Cerebellar nuclear complex (tissue), 1 donor: ENCODE measurements at places on chromosomes 16 and 17.

DNA sequence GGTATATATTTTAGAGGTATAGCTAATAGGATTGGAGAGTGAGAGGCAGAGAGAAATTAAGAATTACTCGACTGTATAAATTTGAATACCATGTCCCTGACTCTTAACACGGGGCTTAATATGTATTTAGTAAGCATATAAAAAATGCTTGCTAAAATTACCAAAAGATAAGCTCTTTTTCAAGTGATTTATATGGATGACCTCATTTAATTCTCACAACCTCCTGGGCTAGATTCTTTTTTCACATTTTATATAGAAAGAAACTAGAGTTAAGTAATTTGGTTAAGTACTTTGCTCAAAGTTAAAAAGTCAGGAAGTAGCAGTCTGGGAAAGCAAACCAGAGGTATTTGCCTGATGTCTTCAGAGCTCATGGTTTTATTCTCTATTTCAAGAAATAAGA is 963.5 kb upstream of the SOX9 start:
- no peak for DNase-seq

- no peak for DNase-seq
These were observed 45.6 kb downstream of the PRMT7 start for GRCh38 chr16:68356249-68356918.

- DNase-seq, result peak; percentile 75
These were observed 16.7 kb upstream of the C17orf78 start for GRCh38 chr17:37358830-37359681.

GRCh38 chr16:88893127-88893968 is 26.9 kb upstream of the PABPN1L start:
- no peak for DNase-seq

GRCh38 chr17:14211801-14212200 is 24.9 kb downstream of the CDRT15 start:
- DNase-seq, result no peak

GRCh38 chr17:44361292-44362260 is 2.1 kb downstream of the FAM171A2 start:
- no peak for DNase-seq

- no peak for DNase-seq
These were observed 90.0 kb downstream of the SDR42E1 start for GRCh38 chr16:81921085-81921814.

- no peak for DNase-seq
These were observed 4.5 kb upstream of the CNP start for GRCh38 chr17:41962111-41962510.

- no peak for DNase-seq
These were observed 30.7 kb downstream of the CEP95 start for GRCh38 chr17:64537488-64537887.

- DNase-seq, result no peak
These were observed 3.0 kb upstream of the SLC6A4 start for GRCh38 chr17:30238387-30239088.

DNA sequence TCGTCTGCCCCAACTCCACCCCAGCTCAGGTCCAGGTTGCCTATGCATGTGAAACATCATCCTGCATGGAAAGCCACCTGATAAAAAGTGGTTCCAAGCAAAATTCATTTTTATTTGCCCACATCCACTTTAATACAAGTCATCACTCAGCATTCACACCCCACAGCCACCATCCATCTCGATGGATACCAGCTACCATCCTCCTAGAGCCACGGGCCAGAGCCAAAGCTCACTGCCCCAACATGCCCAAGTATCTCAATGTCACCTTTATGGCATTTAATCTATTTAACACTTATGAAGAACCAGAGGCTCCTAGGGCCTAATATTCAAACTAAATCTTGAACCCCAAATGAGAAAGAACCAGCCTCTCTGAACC is 70.5 kb downstream of the COPRS start:
- DNase-seq, result no peak

- DNase-seq, result no peak
These were observed 12.1 kb upstream of the COTL1 start for GRCh38 chr16:84630009-84630408.

DNA sequence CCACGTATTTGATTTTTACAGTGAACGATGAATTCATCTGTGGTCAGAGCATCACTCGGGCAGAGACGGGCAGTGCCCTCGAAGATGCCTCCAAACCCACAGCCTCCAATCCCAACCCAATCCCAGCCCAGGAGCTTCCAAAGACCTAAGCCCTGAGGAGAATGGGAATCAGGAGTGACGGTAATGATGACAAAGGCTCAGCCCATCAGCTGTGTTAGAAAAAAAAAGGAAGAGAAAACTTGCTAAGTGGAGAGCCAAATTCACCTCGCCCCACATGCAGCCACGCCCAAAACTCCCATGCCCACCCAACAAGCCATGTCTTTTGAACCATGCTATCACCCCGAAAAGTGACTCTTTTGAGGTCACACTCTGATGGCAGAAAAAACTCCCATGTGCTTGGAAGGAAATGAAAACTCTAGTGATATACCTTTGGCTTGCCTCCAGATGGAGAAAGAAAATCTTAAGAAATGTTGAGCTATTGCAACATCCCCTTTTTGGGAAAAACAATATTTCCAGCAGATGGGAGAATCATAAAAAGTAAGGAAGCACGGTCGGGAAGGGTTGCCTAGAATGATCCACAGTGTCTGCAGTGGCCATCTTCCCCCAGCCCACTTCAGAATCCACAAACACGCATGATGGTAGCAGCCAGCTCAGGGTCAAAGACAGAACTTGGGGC is 37.7 kb downstream of the XYLT1 start:
- DNase-seq, result no peak

DNA sequence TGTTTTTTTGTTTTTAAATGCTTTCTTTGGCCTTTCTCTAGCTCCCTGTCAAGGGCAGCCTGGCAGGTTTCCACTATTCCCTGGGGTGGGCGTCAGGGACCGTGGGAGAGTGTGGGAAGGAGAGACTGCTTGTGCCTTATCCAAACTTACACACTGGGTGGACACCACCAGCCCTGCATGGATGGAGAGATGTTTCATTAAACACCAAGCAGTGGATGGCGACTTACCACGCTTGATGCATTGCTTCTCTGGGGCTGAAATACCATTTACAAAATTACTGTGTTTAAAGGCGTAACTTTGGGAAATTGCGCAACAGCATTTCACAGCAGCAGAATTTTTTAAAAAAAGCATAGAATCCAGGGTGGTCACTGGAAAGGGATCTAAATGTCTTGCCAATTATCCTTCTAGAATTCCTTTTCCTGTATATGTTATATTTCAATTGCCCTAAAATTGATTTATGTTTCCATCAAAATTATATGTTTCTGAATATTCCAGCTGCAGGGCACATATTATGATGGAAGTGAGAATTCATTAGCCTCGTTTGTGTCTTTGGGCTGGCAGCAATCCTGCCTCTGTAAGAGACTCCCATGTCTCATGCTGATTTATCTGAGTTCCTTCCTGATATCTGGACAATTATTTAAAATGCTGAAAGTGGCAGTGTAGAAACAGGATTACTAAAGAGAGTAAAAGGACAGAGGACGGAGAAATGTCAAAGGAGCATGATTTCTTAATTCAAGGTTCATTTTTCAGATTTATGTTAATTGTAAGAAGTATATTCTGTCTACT is 247.3 kb downstream of the GRIN2A start:
- no peak for DNase-seq

DNA sequence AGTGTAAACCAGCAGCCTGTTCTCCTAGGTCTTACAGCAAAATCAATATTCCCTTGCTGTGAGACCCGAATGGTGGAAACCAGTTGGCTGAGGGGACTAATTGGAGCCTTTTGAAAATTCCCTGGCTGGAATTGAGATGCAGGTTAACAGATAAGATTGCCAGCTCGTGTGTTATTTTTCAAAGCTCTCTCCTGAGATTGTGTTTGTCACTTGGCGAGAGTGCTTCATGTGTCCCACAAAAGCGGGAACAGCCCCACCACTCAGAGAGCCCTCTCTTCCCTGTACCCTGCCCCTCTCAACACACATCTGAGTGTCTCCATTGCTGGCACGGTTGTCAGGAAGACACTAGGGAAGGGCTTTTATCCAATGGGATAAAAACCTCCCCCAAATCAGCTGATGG is 356.1 kb downstream of the CPPED1 start:
- no peak for DNase-seq

- DNase-seq, result no peak
These were observed 36.3 kb downstream of the PECAM1 start for GRCh38 chr17:64354396-64354795.

GRCh38 chr17:75601057-75601987 is 13.7 kb downstream of the MYO15B start:
- no peak for DNase-seq

- no peak for DNase-seq
These were observed 123.6 kb downstream of the OR1D5 start for GRCh38 chr17:2939714-2940351.

- DNase-seq, result no peak
These were observed 190.0 kb upstream of the CIBAR2 start for GRCh38 chr16:85302018-85302847.

DNA sequence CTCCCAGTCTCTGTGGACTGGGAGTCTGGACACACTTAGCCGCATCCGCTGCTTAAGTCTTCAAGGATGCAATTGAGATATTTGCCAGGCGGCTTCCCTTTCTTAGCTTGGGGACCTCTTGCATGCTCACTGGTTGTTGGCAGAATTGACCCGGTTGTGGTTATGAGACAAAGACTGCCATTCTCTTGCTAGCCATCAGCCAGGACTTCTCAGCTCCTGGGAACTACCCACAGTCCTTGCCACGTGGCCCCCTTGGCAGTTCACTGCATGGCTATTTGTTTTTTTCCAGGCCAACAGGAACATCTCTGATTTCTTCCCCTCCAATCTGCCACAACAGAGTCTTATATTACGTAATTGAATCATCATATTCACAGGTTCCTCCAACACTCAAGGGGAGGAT is 25.5 kb downstream of the CACNG4 start:
- DNase-seq, result no peak

DNA sequence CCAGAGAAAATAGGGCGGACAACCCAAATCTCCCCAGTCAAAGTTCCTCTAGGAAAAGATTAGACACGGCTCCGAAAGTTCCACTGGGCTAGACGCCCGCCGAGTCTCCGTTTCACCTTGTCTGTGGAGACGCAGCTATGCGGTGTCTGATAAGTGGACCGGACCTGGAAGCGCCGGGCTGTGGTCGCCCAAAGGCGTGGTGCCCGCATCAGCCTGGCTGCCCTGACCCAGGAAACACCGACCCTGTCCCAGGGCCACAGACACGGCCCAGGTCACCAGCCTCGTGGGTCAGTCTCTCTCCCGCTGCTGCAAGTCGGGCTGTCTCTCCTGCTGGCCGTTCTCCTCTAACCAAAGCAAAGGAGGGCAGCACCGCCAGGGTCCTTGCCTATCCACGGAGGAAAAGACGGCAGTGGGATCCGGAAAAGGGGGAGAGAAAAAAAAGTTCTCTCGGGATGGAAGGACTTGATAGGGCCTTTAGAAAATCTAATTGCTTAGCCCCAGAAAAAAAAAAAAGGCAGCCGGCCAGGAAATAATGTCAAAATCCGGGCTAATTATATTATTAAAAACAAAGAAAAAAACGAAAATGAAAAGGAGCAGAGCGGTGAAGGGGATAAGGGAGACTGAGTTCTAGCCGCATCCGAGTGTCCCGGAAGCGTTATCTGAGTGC is 13.9 kb upstream of the FOXF1 start:
- no peak for DNase-seq

DNA sequence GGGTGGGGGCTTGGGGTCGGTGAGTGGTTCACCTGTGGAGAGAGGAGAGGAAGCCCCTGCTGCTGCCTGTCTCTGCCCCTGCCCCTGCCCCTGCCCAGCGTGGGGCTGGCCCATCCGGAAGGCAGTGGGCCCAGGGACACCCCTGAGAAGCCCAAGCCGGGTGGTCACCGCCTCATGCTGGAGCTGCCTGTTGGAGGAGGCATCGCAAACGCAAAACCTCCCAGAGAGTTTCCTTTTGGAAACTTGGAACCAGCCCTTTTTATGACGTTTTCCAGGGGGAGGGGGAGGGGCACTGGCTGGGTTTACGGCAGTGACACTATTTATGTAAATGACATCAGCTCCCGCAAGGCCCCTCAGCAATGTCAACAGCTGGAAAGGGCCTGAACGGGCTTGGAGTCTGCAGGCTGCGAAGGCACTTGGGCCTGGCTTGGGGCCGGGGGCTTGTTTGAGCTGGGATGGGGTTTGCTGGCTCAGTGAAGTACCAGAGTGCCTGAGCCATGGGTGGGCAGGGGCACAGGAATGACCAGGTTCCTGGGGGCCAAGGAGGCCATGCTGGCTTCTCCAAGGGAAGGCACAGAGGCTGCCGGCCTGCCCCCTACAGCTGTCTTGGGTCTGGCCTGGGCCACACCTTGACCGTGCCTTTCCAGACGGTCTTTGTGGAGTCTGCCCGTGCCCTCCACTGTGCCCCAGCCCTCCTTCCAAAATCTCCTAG is 219.5 kb downstream of the NTN1 start:
- no peak for DNase-seq

GRCh38 chr16:82063456-82064082 is 28.5 kb downstream of the HSD17B2 start:
- no peak for DNase-seq

- DNase-seq, result no peak
These were observed 100.1 kb downstream of the IRF8 start for GRCh38 chr16:85998868-85999729.

GRCh38 chr17:1562176-1562643 is 382 bp downstream of the PITPNA start:
- DNase-seq, result no peak

DNA sequence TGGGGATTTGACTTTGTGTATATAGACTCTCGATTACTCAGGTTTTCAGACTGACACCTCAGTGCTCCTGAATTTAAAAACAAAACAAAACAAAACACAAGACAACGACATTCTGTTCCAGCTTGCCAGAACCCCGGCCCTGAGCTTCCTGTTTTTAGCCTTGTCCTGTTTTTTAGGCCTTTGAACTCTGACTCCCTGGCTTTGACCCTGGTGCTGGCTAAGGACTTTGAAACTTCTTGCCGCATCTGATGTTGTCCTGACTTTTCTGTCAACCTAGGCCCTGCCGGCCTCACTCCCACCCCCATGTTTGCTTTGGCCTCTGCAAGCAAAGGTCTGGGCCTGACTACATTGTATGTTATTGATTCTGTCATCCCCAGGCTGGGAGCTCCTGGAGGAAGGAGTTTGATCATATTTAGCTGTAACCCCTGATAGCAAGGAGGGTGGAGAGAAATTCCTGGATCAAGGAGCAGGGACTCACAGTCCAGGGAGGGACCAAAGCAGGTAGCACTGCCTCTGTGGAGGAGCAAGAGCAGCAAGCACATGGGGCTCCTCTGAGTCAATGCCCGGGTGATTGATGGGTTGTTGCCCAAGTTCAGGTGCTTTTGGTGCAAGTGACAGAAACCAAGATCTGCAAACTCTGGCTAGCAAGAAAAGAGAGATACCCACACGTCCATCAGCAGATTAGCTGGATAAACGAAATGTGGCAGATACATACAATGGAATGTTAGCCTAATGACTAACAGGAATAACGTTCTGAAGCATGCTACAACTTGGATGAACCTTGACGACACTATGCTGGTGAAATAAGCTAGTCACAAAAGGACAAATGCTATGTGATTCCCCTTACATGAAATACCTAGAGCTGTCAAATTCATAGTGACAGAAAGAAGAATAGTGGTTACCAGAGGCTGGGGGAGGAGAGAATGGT is 7.7 kb downstream of the CCL16 start:
- DNase-seq, result no peak

GRCh38 chr16:20911361-20911760 is 10.8 kb downstream of the LYRM1 start:
- no peak for DNase-seq

GRCh38 chr16:69768666-69769065 is 6.5 kb downstream of the WWP2 start:
- DNase-seq, result no peak
